Stimulated activated CD8-positive, alpha-beta memory T cell treated with anti-CD3 and anti-CD28 coated beads, Interleukin-12 subunit alpha, Interleukin-12 subunit beta, amount 100 ng/mL, for 1 hour (primary cell): ENCODE measurements at places on chromosomes 16 and 17.

DNA sequence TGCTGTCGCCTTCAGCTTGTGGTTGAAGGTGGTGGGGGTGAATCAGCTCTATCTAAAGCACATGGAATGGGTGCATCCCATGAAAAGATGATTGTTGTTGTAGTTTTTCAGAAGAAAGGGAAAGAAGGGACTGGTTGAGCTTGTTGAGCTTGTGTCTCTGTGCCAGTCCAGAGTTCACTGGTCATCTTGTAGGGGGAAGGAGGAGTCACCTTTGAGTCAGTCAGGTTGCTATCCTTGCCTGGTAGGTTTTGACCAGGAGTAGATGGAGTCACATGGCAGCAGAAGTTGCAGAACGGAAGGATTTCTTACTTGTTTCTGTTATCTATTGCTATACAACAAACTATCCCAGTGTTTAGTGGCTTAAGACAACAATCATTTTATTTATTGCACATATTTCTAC, 73.3 kb downstream of the PLCG2 start:
- DNase-seq, result no peak

- DNase-seq, result no peak
Observed at GRCh38 chr16:2386990-2387389, 42.3 kb upstream of the CCNF start.

DNA sequence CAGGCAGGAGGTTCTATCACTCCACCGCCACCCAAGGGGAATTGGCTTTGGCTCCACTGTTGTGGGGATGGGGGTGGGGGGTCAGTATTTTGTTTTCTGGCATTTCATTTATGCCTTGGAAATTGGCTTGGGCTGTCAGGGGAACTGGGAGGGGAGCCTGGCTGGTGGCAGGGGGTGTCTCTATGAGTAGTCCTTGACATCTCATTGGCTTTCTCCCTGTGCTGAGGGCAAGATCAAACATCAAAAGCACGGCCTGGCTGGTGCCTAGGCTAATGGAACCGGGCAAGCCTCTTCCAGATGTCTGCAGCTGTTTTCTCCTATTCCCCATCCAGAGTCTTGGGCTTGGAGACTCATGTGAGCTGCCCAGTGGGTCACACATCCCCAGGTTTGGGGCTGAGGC, 17.4 kb upstream of the NGFR start:
- DNase-seq, result no peak

DNA sequence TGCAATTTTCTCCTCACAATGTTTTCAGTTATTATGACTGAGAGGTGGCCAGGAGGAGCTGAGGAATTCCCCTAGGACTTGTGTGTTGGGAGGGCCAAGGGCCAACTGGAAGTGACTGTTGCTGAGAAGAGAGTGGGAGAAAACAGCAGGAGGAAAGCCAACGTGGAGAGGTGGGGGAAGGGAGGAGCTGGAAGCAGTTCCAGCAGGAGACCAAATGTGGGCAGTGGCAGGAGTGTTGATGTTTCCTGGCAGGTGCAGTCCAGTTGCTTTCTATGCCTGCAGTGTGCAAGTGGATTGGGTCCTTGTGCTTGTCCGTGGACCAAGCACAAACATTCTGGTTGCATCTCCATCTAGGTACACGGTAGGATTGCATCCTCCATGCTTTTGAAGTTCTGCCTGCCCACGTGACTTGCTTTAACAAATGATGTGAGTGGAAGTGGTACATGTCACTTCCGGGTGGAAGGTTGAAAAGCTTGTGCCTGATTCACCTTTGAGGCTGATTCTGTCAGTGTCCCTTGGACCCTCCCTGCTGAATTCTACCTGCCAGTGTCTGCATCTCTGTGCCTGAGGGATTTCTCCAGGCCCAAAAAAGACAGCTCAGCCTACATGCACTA, 54.7 kb upstream of the CRHR1 start:
- DNase-seq, result no peak

- DNase-seq, result no peak
Observed at GRCh38 chr17:2521257-2521656, 9.6 kb upstream of the METTL16 start.

- DNase-seq, result no peak
Observed at GRCh38 chr17:82108496-82108945, 10.5 kb upstream of the FASN start.

DNA sequence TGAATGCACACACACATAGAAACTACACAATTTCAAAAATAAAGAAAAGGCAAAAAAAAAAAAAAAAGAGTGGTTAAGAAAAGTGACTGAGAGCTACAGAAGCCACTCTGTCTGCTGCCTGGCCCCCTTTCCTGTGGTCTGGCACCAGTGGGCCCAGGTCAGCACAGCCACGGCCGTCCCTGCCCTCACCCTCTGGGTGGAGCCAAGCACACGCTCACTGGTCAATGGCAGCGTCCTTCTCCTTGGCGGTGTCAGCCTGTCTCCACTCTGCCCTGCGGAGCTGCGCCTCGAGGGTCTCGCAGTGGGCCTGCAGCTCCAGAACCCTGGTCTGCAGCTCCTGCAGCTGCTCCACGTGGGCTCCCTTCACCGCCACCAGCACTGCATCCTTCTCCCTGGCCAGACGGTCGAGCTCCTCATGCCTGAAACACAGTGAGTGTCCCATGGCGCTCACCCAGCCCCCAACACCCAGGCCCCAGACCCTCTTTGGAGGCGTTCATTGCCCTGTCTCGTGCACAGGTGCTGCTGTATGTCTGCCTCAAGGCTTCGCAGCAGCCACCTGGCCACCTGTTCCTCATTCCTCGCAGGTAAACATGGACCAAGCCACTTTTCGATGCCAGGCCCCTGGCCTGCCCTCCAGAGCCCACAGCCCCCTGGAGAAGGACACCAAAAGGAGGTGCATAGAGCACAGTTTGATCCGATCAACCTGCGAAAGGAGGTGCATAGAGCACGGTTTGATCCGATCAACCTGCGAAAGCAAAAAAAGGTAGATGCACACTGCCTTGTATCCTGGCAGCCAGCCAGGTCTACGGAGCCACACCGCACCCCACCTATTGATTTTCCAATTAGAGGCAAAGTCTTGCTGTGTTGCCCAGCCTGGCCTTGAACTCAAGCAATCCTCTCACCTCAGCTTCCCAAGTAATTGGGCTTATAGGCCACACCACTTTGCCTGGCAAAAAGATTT, 24.4 kb downstream of the CCDC57 start:
- DNase-seq, result no peak

- no peak for DNase-seq
Observed at GRCh38 chr16:87463722-87464690, 28.8 kb downstream of the ZCCHC14 start.

- no peak for DNase-seq
Observed at GRCh38 chr17:73261617-73261951, at the start of gene CPSF4L. Gene CPSF4L (minus strand): TSS chr17:73261880. CDS start chr17:73261818, 62 bp downstream.

DNA sequence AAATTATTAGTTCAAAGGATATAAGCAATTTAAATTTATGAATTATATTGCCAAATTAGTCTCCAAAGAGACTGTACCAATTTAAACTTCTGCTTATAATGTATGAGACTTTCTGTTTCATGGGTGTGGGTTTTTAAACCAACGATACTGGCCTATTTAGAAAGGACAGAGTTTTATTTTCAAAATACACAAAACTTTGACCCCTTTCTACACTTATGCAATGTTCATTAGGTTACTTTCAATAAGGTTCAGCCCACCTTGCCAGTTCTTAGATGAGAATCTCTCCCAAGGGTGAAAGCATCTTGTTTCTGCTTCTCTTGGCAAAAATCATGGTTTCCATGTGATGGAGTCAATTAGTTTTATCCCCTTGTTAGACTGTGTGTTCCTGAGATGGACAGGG, 84.7 kb downstream of the MYO1D start:
- DNase-seq, result no peak

DNA sequence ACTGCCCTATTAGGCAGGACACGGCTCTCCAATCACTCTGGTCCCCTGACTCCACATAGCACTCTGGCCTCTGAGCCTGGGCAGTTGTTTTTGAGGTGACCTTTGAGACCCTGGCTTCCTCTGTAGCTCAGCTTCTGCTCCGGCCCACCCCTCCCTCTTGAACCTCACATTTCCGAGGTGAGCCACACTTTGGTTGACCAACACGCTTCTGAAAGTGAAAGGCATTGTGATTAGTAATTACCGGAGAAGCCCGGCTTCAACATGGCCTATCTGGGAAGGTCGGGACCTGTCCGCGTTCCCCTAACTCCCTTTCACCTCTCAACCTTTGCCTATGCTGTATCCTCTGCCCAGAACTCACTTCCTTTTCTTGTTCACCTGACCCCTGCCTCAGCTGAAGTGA, 10.3 kb upstream of the ITGAX start:
- DNase-seq, result no peak

GRCh38 chr17:75472119-75472518, 15.7 kb downstream of the TMEM94 start:
- no peak for DNase-seq

DNA sequence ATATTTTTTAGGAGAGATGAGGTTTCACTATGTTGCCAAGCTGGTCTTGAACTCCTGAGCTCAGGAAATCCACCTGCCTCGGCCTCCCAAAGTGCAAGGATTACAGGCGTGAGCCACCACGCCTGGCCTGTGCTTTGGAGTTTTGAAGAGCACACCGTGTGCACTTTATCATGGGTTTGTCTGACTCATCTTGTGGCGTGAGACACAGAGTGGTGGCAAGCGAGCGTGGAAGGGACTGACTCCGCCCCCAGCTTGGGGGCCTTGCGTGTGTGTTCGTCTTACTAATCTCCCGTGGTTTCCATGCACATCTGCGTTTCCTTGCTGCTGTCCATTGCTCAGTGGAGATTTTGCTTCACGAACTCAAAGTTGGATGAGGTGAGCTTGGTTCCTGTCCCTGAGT, 22.9 kb downstream of the CRAMP1 start:
- no peak for DNase-seq

DNA sequence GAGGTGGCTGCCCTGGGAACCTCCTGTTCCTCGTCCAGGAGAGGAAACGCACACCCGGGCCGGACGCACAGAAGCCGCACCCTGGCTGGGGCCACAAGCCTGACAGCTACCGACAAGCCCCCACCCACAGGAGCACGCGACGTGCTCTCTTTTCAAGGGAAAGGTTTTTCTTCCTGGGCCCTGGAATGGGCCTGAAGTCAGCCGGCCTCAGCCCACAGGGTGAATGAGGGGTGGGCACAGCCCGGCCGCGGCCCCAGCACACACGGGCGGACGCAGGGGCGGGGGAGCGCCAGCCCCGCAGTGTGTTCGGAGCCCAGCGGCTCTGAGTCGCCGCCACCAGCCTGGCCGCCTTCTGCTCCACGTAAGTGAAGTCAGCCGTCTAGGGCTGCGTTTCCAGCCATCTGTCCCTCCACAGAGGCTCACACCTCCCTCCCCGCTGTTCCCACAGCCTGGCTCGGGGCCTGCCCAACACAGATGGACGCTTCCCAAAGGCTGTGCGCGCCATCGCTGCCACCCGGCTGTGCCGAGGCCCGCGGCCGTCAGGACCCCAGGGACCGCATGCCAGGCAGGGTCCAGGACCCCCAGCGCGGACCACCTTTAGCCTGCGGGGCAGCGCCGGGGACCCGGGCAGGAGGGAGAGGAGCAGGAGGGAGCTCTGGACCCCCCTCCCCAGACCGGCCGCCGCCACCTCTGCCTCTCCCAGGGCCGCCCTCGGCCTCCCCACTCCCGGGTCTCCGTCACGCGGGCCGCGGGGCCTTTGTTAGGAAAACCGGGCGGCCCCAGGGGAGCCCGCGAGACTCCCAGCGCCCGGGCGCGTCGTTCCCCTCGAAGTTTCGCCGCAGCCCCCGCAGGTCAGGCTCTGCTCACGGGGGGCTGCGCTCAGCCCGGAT, 36.8 kb downstream of the CBFA2T3 start:
- no peak for DNase-seq

- no peak for DNase-seq
Observed at GRCh38 chr17:41551365-41551764, 20.5 kb downstream of the KRT9 start.

- no peak for DNase-seq
Observed at GRCh38 chr16:77581706-77582105, 140.6 kb upstream of the NUDT7 start.

DNA sequence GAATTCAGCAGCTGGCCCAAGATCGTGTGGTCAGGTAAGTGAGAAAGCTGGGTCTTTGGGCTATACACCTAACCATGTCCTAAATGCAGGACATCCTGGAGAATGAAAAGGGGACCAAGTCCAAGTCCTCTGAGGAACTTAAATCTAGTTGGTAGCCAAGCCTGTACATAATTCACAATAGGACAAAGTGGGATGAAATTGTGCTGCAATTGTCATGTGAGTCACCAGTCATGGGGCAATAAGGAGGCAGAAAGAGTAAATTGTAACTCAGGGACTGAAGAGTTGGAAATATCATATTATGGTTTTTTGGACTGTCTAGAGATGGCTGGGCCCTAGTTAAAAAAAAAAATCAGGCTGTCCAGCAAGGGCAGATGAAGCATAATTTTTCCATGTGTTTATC, 202.6 kb downstream of the CYLD start:
- no peak for DNase-seq

DNA sequence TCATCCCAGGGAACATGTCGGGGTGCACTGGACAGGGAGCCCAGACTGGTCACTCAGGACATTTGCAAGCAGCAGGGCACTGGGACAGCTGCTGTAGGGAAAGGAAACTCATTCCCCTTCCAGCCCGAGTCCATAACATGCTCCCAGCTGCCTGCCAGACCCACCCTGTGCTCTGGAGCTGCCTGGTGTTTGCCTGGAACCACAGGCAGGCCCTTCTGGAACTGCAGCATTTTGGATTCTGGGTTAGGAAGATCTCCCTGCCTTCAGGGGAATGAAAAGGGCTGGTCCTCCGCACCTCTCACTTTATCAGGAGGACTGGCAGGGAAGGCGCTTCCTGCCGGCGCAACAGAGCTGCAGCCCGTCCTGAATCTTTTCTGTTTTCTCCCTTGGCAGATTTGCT, 41.2 kb downstream of the MEAK7 start:
- DNase-seq, result no peak

- DNase-seq, result no peak
Observed at GRCh38 chr17:78432226-78433012, 54.0 kb downstream of the PGS1 start.

- DNase-seq, result no peak
Observed at GRCh38 chr17:50539762-50540559, 7.0 kb upstream of the SPATA20 start.

DNA sequence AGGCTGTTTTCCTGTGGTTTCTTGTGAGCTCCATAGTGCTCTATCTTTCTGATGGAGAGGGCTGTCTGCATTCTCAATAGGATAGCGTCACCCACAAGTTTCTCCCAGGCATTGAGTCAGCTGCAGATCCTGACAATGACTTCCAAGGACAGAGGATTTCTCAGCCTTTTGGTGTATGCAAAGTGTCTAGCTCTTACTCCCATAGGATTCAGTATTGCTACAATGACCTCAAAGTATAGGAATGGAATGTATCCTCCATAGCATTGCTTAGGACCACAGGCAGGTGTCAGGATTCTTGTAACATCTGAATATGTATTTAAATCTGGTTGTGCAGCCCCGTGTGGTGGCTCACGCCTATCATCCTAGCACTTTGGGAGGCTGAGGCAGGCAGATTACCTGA, 32.3 kb downstream of the SMIM36 start:
- no peak for DNase-seq

GRCh38 chr17:4973256-4974114, 5.9 kb upstream of the SPAG7 start:
- no peak for DNase-seq

- DNase-seq, result peak; percentile 69
Observed at GRCh38 chr16:67244387-67245185, 2.7 kb downstream of the FHOD1 start.
